Fibroblast of mammary gland (primary cell): ENCODE measurements at places on chromosomes 3 and 15.
A peak's percentile ranks its signal among the peaks of the same experiment; 100 is the strongest.

DNA sequence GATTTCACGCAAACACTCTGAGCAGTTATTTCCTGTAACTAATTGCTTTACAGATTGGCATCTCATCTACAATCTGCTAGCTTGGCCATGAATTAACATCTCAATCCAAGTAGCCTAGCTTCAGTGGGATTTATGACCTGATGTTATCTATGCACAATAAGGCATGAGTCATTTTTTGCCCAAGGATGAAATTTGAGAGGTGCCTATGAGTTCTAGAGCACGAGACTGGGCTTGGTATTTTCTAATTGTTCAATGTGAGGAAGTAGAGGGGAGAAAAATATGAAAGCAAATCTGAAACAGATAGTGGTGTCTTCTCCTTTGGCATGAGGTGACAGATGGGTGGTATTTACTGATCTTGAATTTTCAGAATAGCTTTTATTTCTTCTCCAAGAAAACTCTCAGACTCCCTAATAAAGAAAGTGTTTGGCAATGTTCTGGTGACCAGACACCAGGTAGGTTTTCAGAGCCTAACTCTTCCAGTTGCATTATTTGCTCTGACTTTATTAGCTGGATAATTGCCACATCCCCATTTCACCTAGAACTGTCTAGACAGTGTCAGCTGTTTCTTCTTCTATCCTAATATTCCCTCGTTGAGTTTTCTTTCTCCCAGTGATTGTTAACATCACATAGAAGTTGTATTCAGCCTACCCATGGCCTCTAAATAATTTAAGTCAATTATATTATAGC lies 301.0 kb upstream of the UMPS start:
- peak; percentile 25 for DNase-seq

DNA sequence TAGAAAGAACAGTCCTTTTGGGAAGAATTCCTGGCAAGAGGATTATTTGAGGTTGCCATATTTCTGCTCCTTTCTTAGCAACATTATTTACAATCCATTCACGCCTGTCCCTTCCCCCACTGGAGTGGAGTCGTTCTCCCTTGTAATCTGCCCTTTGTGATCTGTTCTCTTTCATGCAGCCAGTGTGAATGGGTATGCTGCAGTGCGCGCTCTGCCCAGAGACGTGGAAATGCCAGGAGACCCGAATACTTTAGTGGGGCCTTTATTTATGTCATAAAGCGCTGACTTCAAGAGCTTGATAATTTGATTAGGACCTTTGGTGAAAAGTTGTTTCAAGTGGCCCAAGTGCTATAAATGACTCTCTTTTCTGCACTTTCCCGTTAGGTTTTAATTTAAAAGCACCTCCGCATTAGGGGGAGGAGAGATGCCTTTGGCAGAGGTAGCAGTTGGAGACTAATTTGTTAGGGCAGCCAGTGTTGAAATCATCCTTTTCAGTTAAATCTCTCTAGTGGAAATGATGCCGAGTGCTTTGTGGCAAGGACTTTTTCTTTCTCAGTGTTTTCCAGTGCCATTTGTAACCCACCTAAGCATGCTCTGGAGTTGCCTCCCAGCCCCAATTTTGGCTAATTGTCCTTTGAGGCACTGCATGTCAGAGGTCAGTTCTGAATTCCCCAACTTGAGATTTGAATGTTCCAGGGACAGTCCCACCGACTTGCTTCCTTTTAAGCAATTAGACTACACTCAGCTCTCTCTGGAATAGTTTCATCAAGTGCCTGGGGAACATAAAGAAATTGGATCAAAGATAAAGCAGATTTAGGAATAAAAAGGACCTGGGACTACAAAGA lies 52.4 kb downstream of the PSMD6 start:
- peak; percentile 31 for DNase-seq

GRCh38 chr3:32499585-32499984 lies 3.1 kb downstream of the CMTM6 start:
- no peak for DNase-seq

DNA sequence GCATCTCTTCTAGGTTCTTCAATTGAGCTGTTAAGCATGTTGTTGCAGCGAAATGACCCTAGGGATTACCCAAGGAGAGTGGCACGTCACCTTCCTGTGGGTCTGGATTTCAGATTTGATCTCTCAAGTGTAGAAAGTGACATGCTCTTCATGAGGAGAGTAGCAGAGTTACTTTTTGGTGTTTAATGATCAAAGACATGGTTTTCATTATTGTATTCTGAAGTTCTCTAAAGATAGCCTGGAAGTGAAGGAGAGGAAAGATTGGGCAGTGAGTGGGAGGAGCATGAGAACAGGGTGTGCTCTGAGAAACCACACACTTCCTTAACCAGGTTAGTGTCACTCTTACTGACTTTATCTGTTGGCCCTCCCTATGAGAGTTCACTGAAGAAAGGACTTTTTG lies 153.6 kb downstream of the AKAP13 start:
- no peak for DNase-seq

- no peak for DNase-seq
These were observed 224.7 kb upstream of the TBC1D5 start for GRCh38 chr3:17967111-17967510.

GRCh38 chr15:89127054-89127702 lies 38.9 kb downstream of the ABHD2 start:
- peak; percentile 29 for DNase-seq

DNA sequence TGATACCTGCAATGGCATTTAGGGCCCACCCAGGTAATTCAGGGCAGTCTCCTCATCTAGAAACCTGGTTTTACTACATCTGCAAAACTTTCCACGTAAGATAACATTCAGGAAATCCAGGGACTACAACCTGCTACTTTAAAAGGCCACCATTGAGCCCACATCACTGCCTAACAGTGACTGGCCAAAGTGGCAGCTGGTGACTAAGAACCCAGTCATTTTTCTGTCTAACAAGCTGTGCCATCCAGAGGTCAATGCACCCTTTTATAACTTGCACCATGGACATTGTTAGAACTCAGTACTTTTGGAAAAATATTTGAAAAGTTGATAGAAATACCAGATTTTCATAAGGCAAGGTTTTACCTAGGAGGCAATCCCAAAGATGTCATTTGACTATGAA lies 492.4 kb downstream of the OTOL1 start:
- DNase-seq, result no peak

DNA sequence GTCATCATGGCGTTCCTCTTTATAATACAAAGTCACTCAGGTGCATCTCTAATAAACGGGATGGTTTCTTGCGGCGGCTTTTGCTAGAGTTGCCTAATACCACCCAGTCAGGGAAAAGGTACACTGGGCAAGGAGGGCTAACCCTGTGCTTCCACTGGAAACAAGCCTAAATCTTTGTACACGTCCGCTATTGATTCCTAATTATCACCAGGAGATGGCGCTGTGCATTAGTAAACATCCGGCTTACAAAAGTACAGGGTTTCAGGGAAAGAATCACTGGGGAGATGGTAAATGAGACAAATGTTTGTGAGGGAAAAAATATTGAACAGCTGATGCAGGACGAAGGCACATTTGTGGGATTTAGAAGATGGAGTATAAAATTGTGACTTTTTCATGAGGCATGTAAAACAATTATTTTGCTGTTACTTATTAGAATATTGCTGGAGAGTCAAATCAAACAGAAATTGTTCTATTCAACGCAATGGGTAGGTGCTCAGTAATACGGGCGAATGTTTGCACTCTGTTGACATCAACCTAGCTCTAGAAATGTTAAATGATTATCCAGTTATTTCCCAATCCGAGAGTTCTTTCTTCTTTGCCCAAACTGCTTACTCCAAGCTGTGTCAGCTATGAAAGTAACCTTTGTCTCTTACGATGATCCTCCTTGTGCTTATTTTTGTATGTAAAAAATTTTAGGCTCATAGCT lies 50.6 kb downstream of the GMNC start:
- DNase-seq, result peak; percentile 81

DNA sequence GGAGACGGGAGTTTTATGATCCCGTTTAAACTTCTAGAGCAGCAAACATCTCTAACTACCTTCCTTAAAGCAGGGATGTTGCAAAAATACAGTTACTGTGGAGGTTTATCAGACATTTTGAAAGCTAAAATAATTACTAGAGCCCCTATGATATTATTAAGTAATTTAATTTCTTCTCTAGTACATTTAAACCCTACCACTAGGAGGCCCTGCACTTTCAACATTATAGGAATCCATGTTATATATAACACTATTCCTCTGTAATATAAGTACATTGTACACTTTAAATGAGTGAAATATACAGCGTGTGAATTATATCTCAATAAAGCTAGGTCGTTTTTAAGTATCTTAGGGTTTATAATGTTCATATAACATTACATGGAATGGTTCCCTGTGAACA lies 11.5 kb downstream of the SETMAR start:
- no peak for DNase-seq

DNA sequence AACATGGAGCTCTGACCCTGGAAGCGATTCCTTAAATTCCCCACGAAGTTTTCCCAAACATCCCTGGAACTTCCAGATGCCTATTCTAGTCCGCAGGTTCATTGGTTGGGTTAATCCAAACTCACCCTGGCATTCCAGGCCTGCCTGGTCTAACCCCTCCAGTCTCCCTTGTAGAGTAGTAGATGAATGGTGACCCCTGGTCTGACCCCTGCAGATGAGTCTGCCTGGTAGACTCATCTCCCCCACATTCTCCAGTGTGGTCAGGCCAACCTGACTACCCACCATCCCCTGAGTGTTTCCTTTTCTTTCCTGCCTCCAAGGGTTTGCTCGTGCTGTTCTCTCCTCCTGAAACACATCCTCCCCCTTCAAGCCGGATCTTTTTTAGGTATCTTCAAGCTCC lies 10.8 kb upstream of the HRH1 start:
- peak; percentile 57 for DNase-seq

- DNase-seq, result peak; percentile 96
These were observed 39.2 kb downstream of the SNX4 start for GRCh38 chr3:125480656-125481374.

GRCh38 chr3:10933805-10934481 lies 58.6 kb upstream of the SLC6A1 start:
- peak; percentile 20 for DNase-seq

- peak; percentile 51 for DNase-seq
These were observed 101.7 kb downstream of the CD200R1L start for GRCh38 chr3:112744825-112745566.

- no peak for DNase-seq
These were observed 24.6 kb downstream of the TRA2B start for GRCh38 chr3:185912929-185913901.

GRCh38 chr15:64943512-64944225 lies 32.0 kb downstream of the ANKDD1A start:
- no peak for DNase-seq

GRCh38 chr3:186991470-186991869 lies 61.1 kb downstream of the ST6GAL1 start:
- no peak for DNase-seq

DNA sequence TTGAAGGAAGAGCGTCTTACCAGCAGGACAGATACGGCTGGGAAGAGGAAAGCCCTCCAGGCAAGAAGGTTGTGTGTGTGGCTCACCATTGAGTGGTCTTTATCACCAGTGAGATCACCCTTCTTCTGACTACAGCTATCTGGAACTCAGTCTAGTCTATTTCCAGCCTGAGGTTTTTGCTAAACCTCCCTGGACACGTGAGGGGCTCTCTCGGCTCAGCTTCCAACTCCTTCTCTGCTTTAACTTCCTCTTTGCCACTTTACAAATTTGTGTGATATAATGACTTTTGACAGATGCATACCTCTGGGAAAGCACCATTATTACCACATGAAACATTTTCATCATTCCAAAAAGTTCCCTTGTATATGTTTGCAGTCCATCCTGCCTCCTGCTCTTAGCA lies 15.3 kb upstream of the ROPN1 start:
- DNase-seq, result no peak
